RPMI8226 (cell line): ENCODE measurements at places on chromosomes 5 and 9.

- no peak for DNase-seq
Measured at GRCh38 chr5:51892680-51893079, 509.4 kb downstream of the ISL1 start.

GRCh38 chr5:113249206-113249605, 185.6 kb downstream of the TSSK1B start:
- DNase-seq: no peak

DNA sequence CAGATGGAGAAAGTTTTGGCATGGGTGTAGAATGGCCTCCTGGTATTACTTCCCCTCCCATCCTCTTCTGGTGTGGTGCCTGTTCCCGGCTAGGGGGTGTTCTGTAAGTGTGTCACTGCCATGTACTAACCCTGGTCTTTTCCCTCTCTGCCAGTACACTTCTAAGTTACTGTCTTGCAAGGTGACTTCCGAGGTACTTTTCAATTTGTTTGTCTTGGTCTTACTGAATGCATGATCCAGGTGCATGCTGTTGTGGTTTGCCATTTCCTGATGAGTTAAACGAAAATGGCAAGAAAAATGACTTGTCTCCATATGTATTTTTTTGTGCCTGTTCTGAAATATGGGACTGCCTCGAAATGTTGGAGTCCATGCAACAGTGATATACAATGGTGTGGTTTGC, 46.0 kb downstream of the C9orf152 start:
- peak; percentile 62 for DNase-seq

DNA sequence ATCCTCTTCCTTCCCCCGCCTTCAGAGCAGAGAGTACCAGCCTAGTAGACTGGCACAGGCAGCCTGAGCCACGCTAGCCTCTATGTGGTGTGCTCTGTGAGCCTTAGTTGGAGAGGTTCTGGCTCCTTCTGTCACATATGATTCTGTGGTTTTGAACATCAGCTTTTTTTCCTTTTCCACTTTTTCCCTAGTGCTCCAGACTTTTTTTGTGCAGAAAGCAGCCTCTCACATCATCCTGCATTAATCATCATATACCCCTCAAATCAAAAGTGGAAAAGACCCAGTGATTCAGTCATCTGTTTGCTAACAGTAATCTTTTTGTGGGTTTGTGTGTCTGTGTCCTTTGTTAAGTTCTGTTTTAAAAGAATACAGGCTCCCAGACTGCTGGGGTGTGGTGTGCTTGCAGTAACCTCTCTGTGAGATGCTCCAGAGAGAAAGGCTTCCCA, 663.9 kb upstream of the RGMB start:
- DNase-seq: no peak
